ENCODE measurements at places on chromosomes 6 and 20.

- DNase-seq = no peak
Observed at GRCh38 chr6:46674410-46674809, 13.3 kb upstream of the TDRD6 start.

- DNase-seq = no peak
Observed at GRCh38 chr6:165059032-165059431, 250.4 kb downstream of the C6orf118 start.

GRCh38 chr20:58402827-58403226 lies 13.8 kb downstream of the VAPB start:
- DNase-seq = no peak

- no peak for DNase-seq
Observed at GRCh38 chr6:25249133-25249532, 30.0 kb upstream of the CARMIL1 start.

DNA sequence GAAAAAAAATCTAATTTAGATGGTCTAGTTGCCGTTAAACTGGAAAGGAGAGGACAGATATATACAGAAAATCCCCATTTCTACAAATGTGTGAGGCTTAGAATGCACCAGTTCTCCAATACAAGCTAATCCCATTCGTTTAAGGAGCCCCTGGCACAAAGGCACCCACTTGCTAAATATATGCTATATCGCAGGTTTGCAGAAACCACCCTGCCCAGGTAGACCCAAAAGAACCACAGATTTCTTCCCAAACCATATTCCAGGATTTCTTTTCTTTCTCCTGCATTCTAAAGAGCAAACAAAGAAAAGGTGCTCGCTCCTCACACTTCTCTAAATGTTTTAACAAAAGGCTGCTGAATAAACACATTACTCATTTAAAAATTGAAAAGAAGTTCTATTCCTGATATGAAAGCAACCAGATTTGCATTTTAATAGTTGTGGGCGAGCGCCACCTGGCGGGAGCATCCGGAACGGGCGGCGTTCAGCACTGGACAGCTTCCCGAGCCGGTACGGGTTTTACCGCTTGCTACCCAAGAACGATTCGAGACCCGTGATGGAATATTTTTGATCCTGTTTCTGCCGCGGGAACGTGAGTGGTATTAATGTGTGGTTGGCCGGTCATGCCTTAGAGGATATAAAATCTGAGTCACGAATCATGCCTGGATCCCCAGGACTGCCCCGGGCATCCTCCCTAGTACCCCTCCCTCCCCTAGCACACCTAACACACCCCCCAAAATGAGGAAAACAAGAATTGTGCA lies 2.1 kb downstream of the PTPRT start:
- DNase-seq = no peak

GRCh38 chr6:106177786-106178185 lies 91.7 kb downstream of the PRDM1 start:
- no peak for DNase-seq

DNA sequence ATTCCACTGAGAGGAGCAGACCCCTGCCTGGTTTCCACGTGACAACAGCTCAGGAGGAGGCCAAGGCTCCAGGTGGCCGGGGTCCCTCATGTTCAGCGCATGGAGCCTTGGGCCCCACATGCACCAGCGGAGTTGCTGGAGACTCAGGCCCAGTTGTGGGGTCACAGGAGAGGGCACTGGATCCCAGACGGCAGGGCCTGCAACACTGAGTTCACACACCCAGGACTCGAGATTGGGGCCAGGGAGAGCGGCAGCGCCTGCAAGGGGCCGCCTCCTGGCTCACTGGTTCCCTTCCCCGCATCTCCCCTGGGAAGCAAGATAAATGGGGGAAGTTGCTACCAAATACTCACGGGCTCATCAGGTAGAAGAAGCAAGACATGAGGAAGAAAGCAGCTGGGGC lies 348.1 kb downstream of the ZFAND3 start:
- no peak for DNase-seq

DNA sequence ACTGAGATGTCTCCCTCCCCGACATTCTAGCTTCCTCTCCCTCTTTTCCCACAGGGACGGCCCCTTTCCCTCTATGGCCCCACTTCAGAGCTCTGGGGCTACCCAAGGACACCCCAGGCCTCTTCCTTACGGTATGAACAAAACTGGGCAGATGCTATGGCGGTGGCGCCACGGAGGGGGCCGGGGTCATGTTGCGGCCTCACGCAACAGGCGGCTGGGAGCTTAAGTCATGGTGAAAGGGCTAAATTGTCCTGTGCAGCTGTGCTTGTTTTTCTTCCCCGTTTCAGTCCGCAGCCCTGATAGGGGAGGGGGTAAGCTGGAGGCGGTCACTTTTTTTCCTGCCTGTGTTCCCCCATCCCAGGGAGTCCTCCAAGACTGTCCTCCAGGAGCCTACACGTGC lies 17.6 kb upstream of the KIAA1755 start:
- DNase-seq = no peak

DNA sequence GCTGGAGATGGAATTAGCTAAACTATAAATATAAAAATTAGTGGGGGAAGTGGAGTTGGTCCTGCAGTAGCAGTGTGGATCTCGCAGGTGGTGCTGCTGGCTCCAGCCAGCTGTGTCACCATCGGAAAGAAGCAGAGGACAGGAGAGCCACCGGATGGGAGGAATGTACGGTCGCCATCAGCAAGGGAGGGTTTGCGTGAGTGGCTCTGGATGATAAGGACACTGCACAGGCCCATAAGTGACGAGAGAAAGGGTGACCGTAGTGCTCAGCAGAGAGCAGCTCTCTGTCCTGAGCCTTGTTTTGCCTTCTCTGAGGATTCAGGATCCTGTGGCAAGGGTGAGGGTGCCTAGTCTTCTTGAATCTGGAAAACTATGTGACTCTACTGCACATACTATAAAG lies 378.7 kb downstream of the ZFAND3 start:
- DNase-seq = no peak

- DNase-seq = no peak
Observed at GRCh38 chr6:71887006-71887743, 825 bp downstream of the RIMS1 start.

DNA sequence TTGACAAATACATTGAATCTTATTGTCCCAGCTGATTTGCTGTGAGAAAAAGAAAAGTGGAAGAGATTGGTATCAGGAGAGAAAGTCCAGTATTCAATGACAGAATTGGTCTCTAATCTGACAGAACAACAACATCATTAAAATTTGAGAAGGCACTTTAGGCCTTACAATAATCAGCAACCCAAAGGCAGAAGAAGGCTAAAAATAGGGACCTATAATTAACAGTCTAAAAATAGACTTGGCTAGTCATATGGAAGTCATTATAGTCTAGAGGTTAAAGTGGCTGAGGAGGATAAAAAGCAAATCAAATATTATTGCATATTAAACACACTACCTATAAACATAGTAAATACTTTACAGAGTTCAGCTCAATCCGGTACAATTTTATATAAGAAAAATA lies 393.6 kb upstream of the JAG1 start:
- DNase-seq = no peak

DNA sequence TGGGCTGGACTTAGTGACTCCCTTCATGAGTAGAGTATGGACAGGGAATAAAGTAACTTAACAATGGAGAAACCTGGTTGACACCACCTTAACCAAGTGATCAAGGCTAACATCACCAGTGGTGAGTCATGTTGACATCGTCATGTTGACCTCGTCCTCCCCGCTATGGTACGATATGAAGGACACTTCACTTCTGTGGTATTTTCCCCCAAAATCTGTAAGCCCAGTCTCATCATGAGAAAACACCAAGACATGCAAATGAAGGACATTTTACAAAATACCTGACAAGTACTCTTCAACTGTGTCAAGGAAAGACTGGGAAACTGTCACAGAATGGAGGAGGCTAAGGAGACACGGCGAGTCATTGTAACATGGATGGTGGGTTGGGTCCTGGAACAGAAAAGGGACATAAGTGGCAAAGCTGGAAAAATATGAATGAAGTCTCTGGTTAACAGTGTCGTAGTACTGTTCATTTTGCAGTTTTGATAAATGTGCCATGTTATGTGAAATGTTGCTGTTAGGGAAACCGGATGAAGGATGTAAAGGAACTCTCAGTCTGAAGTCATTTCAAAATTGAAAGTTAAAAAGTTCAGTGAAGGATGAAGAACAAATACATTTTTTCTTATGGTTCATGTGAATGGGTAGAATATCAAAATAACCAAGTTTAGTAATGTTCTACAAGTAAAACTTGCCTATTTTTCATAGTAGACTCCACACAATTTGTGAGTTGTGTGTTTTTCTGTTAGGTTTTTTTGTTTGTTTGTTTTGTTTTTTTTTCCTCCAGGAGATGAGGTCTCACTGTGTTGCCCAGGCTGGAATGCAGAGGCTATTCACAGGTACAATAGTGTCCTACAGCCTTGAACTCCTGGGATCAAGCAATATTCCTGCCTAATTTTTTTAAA lies 247.5 kb downstream of the TMEM242 start:
- DNase-seq = no peak

DNA sequence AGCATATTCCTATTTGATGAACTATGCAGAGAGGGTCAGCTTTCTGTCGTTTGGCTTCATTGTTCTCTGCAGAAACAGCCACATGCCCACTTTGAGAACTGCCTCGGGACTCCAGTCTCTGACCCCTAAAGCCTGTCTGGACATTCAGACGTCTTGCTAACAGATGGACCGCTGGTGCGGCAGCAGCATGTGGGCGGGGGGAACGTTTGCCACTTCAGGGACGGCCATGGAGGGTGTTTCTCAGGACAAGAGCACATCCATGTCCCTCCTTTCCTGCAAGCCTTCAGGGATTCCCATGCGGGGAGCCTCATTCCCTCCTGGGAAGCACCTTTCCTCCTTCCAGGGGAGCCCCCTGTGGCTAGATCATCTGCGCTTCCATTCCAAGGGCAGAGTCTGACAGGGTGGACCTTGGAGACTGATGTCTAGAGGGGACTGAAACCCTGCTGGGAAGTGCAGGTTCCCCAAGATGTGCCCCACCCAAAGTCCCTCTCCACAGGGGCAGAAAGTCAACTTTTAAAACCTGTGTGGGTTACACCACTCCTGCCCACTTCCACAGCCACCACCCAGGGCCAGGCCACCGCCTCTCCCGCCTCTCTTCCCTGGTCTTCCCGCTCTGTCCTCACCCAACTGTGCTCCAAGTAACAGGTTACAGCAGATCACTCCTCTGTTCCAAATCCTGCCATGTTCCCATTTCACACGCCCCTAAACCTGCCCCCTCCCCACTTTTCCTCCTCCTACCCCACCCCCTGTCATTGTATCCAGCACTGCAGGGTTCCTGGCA lies 94.8 kb upstream of the PMEPA1 start:
- DNase-seq = no peak

GRCh38 chr6:9086331-9086730 lies 651.0 kb upstream of the SLC35B3 start:
- no peak for DNase-seq

DNA sequence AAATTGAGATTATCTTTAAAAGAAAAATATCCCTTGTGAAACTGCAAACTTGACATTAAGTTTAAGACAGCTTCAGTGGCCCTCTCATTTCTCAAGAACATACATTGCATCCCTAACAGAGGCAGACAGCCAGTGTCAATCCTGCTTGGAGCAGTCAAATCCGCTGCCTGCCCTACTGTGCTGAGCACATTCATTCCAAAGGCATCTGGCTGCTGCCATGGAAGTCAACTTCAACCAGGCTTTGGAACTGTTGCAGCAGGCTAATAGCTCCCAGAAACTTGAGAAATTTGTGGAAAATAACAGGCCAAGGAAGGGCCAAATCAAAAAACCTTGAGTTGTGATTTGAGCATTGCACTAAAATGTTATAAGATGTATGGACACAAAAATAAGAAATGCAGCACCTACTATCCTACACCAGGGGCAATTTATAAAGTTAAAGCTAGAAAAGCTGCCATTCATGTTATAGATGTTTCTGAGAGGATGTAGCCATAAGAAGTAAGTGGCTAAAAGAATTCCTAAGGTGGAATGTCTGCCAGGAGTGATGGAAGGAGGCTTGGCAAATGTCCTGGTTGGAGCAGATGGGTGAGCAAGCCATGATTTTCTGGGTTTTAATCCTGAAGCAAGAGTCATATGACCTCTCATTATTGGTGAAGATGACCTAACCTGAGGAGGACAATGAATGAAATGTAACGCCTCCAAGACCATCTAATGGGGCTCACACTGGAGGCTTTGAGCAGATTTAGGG lies 31.4 kb upstream of the HAO1 start:
- no peak for DNase-seq

GRCh38 chr6:136212608-136213007 lies 37.5 kb downstream of the MTFR2 start:
- no peak for DNase-seq

DNA sequence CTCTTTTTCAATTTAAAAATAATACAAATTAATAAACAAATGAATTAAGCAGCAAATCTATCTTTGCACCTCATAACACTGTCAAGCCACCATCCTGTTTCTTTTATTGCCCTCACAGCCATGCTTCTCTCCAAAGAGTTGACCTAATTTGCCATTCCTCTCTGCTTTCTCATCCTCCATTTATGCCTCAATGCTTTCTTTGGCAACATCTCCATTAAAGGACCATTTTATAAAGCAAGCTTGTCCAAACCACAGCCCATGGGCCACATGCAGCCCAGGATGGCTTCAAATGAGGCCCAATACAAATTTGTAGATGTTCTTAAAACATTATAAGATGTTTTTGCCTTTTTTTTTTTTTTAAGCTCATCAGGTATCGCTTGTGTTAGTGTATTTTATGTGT lies 26.4 kb upstream of the MEI4 start:
- no peak for DNase-seq

GRCh38 chr6:148869585-148869984 lies 122.8 kb downstream of the UST start:
- DNase-seq = no peak

- no peak for DNase-seq
Observed at GRCh38 chr6:1436334-1437306, 47.2 kb downstream of the FOXF2 start.

DNA sequence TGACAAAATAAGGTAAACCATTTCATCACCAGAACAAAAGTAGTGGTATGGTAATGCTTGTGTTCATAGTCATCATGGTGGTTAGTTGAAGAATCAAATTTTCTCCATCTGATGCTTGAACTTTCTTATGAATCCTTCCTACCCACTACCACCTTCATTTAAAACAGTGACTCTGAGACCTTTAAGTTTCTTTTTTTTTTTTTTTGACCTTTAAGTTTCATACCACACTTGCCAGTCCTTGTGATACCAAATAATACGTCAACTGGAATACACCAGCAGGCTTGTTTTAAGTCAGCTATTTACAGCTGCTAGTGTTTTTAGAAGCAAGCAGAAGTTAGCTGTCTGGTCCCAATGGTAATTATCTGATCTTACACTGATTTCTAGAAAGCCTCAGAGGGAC lies 413.4 kb upstream of the SOX4 start:
- DNase-seq = no peak

- DNase-seq = no peak
Observed at GRCh38 chr6:169118346-169118830, 135.3 kb downstream of the THBS2 start.

GRCh38 chr6:95244751-95245150 lies 332.6 kb upstream of the MANEA start:
- no peak for DNase-seq

GRCh38 chr6:56495654-56496053 lies 147.0 kb downstream of the DST start:
- DNase-seq = no peak

GRCh38 chr6:51141080-51141479 lies 322.4 kb downstream of the TFAP2B start:
- no peak for DNase-seq

- DNase-seq = no peak
Observed at GRCh38 chr20:8505476-8506200, 373.6 kb downstream of the PLCB1 start.

GRCh38 chr6:29793036-29793356 lies 34.6 kb upstream of the HLA-G start:
- DNase-seq = no peak

GRCh38 chr6:168030218-168030746 lies 32.8 kb downstream of the KIF25 start:
- DNase-seq = no peak

GRCh38 chr20:34562641-34563040 lies 4.1 kb downstream of the MAP1LC3A start:
- no peak for DNase-seq

Data from cortex of kidney (tissue), 1 donor.